ENCODE measurements at places on chromosomes 2 and 18.

- no peak for DNase-seq
These were observed 8.9 kb upstream of the LRRFIP1 start for GRCh38 chr2:237618449-237618848.

GRCh38 chr2:207746131-207746530 lies 23.6 kb downstream of the FZD5 start:
- DNase-seq = peak; percentile 24

DNA sequence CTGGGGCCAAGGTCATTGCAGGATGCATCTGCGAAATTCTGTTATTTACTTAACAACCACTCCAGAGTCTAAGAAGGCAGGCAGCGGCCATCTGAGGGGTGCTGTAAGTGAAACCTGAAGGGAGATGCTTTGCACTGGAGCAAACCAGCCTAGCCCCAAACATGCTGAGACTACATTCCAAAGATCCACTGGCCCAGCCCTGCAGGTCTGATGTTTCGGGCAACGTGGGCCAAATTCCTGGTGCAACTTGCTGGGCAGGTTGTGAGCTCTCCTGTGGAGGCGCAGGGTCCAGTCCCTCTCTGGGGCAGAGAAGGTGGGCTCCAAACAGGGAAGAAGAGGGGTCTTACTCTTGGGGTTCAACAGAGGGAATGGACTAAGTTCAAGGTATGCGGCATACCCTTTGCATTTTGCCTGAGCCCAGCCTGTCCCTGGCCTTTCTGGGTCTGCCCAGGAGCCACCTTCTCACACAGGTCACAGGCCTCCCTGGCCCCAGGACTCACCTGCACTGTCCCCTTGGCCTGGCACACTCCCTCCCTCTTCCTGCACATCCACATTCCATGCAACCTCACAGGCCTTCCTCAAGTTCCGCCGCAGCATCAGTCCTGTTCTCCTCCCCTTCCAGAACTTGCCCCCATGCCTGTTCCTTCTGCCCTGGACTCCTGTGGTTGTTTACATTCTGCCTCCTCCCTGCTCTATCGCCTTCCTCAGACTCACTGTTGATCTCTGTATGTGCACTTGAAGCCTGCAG lies 5.1 kb upstream of the MAL start:
- DNase-seq = peak; percentile 42

- DNase-seq = no peak
These were observed 343.5 kb upstream of the NT5C1B start for GRCh38 chr2:18932853-18933252.

DNA sequence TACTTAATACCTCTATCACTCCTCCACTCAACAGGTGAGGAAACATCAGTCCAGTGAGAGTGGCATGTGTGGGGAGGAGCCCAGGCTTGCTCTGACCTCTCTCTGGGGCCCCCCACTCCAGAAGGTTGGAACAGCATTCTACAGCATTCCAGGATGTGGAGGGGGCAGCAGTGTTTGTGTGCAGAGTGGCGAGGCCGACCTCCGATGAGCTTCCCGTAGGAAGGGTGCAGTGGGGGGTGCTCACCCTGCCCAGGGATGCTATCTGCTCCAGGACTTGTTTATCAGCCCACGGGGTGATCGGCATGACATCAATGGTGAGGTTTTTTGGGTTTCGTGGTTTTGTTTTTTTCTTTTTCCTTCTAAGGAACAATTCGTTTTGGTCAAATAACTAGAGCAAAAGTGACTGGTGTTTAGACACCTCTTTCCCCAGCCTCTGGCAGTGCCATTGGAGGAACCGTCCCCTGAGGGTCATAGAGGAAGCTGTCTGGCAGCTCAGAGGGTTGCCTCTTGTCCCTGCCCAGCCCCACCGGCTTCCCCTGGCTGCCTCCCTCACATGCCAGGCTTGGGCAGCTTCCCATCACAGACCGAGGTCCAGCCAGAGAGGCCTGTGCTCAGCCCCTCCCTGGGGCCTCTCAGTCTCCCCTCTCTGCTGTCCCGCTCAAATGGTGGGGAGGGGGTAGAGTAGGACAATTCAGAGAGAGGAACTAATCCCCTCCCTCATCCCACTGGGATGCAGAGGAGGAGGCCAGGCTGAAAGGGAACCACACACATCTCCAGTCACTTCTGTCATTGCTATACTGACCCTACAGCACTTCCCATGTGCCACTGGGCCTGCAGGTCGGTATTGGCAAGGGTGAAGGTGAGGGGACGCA lies 96.5 kb downstream of the ZFP36L2 start:
- DNase-seq = peak; percentile 36

DNA sequence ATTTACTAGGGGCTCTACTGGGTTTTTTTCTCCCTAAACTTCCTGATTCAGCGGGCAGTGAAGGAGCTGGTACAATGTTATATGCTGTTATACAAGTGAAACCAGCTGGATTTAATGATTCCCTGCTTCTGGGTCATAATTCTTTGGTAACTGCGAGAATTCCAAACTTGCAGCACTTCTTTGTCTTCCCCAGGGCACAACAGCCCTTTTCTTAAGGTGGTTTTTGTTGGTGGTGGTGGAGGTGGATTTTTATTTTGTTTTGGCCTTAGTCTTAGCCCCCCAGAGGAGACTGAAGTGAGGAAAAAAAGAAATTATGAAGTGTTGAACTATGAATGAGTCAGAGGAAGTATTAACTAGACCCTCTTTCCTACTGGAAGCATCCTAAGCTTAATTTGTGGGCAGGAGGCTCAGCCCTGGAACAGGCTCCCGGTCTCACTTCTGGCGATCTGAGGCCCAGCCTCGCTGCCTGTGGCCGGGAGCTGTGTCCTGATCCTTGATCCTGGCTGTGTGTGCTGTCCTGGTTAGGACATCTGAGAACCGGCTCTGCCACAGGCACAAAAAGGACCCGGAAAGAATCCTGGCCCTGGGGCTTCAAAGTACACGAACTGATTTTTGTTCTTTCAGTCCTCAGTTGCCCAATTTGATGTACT lies 141.9 kb downstream of the LYPD6B start:
- no peak for DNase-seq

- DNase-seq = no peak
These were observed 42.2 kb downstream of the PHLPP1 start for GRCh38 chr18:62757399-62758010.

DNA sequence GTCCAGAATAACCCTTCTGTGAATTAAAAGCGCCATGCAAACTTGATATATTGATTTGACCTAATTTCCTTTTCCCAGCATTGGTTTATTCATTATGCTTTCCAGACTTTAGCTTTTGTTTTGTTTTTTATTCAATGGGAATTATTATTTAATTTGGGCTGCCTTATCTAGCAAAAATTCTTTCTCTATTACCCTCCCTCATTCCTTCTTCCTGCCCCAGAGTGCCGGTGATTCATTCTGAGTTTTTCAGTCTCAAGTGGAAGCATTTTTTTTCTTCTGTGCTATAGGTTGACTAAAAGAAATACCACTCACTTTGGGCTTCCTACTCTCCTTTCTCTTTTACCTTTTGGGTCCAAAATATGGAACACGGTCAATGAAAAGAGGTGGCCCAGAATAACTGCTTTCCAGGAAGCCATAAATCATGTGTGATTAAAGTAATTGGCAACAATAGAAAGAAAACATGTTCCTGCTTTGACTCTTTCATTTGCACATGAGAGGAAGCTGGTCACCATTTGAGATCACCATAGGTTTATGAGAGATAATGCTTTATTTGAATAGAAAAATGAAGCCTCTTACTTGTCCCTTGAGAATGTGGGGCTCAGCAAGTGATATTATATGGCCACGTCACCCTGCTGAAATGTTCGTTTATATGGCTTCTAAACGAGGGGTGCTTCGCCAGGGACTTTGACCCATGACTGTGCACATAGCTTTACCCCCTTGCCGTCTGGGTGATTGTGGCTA lies 422.8 kb upstream of the ZEB2 start:
- DNase-seq = no peak

GRCh38 chr2:20584399-20585358 lies 66.2 kb downstream of the HS1BP3 start:
- peak; percentile 80 for DNase-seq

- peak; percentile 45 for DNase-seq
These were observed 131.2 kb upstream of the SOX11 start for GRCh38 chr2:5561006-5561405.

GRCh38 chr18:2139691-2140090 lies 431.6 kb downstream of the METTL4 start:
- no peak for DNase-seq

DNA sequence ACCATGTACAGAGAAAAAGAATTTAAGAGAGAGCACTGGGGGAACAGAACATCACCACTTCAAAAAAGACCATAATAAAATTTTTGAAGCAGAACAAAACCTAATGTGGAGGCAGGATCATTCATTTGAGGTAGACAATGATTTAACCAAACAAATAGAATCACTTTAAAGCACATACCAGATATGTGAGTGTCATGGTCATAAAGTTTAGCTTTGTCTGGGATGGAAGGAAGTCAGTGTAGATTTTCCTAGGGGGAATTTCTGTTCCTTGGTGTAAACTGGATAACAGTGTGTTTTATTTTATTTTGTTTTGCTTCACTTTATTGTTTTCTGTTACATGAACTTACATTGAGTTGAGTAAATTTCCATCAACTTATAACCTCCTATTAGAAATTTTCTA lies 120.8 kb downstream of the CRIM1 start:
- no peak for DNase-seq

DNA sequence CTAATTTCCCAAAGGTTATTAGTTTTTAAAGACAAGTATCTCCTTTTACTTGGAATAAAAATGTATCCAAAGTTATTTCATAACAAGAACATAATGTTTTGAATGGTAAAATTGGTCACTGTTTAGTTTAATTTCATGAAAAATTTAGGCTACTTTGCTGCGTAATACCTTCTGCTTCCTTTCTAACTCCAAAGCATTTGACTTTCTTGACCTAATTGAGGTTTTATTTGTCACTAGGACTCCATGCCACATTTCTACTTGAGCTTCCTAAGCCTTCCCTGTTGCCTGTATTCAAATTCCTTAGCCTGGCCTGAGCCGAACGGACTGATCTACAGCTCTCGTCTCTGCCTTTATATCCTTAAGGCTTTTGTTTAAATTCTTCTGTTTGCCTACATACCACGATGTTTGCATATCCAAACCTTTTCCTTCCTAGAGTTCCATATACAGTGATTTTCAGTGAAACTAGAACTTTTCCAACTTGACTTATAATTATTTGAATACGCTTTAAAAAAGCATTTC lies 25.1 kb downstream of the ARMC9 start:
- no peak for DNase-seq
